ENCODE measurements at places on chromosomes 16 and 17.

GRCh38 chr17:29252101-29252791 is 5.6 kb downstream of the CRYBA1 start:
- DNase-seq, result no peak

DNA sequence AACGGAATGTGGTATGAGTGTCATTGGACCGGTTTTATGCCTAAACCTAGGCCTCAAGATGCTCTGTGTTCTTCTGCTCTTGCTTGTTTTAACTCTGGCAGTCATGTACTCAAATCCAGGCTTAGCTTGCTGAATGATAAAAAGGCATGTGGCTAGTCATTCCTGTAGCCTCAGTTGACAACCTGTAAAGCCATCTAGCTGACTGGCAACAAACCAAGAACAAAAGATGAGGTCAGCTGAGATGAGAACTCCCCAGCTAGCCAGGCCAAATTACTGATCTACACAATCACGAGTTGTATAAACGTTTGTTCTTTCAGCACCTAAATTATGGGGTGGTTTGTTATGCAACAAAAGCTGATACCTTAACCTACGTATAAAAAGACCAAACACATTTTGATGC is 1406.0 kb upstream of the CDH8 start:
- no peak for DNase-seq

DNA sequence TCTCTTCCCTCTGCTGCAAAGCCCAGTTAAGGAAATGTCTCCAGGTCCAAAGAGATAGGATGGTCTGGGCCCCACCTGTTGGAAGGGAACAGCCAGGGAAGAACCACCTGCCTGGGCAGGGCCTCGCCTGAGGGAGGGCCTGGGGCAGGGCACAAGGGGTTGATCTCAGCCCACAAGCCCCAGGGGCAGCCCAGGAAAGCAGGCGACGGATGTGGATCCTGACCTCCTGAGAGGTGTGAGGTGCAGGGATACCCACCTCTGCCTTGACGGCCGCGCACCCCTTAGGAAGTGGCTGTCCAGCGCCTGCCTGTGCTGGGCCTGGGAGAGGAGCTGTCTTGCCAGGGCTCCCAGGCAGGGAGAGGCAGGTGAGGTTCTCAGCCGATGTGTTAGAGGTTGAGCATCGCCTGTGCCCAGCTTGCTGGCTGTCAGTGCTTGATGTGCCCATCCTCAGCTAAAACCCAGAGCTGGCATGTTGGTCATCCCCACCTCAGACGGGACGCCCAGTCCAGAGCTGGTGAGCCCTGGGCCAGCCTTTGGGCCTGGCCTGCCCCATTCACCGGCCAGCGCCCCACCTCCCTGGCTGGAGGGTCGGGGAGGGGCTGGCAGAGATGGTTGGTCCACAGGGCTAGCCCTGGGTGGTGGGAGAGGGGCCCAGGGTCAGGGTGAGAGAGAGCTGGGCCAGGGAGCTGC is 434 bp downstream of the CEMP1 start:
- DNase-seq, result no peak

GRCh38 chr17:48123111-48123510 is 15.5 kb downstream of the SNX11 start:
- DNase-seq, result no peak

- DNase-seq, result no peak
Observed at GRCh38 chr17:72863526-72864211, 228.8 kb downstream of the SLC39A11 start.

DNA sequence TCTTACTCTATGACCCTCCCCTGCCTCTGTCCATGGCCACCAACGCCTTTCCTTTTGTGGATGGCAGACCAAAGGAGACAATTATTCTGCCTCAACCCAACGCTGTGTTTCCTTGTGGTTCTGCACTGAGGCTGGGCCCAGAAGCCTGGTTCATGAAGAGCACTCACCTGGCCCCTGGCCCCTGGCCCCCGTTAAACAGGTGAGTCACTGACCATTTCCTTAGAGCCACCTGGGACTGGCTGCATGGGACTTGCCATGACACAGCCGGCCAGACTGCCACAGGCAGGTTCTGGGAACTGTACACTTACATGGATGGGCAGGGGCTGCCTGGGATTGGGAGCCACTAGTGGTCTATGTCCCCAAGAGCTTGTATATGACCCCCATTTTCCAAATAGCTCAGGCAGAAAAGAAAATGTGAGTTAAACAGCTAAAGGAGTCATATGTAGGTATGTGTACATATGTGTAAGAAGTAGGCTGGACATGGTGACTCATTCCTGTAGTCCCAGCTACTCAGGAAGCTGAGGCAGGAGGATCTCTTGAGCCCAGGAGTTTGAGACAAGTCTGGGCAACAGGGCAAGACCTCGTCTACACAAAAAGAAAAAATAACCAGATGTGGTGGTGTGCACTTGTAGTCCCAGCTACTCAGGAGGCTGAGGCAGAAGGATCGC is 181.9 kb upstream of the CACNG5 start:
- no peak for DNase-seq

GRCh38 chr17:21202512-21202911 is 11.4 kb downstream of the TMEM11 start:
- DNase-seq, result no peak

DNA sequence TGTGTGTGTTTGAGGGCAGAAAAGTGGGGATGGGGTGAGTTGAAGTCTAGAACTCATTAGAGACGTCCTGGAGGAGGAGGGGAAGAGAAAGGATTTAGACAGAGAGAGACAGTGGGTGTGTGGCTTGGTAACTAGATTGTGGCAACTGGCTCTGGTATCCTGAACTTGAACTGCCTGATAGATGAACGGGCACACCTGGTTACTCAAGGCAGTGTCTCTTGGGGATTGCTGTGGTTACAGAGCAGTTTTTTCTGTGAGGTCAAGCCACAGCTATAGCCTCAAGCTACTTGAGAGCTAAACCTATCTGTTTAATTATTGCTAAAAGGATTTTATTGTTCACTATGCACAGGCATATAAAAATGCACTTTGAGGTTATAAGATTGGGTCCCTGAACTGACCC is 29.8 kb upstream of the MYH2 start:
- DNase-seq, result no peak

DNA sequence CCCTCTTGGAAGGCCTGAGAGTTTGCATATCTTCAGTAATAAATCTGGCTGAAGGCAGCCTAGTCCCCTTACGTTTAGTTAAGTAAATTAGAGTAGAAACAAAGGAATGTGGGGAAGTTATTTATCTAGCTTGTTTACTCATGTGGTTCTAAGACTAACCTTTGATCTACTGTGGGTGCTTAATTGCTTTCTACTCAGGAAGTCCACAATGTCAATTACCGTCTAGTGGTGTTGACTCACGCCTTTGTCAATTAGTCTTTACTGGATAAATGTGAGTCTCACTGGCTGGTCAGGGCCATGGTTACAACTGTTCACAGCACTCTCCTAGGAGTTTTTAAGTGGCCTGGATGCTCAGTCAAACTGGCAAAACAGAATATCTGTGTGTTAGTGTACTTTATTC is 2338.4 kb downstream of the TP53TG3F start:
- DNase-seq, result no peak

DNA sequence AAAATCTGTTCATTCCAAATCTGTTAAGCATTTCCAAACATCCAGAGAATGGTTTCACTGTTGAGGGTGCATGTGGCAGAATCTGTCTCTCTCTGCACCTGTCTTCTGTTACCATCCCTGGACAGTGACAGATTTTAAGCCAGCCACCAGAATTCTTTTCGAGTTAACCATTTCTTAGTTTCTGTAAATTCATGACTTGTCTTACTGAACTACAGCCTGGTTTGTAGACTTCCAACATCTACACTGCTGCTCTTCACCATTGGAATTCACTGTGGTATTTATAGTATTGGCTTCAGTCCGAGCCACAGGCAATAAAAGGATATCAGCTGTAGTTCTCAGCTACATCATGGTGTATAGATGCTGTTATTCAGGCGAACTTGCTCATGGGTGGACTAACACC is 47.6 kb downstream of the GOSR1 start:
- DNase-seq, result no peak

- DNase-seq, result no peak
Observed at GRCh38 chr16:58196898-58197313, 1.0 kb downstream of the CSNK2A2 start.

DNA sequence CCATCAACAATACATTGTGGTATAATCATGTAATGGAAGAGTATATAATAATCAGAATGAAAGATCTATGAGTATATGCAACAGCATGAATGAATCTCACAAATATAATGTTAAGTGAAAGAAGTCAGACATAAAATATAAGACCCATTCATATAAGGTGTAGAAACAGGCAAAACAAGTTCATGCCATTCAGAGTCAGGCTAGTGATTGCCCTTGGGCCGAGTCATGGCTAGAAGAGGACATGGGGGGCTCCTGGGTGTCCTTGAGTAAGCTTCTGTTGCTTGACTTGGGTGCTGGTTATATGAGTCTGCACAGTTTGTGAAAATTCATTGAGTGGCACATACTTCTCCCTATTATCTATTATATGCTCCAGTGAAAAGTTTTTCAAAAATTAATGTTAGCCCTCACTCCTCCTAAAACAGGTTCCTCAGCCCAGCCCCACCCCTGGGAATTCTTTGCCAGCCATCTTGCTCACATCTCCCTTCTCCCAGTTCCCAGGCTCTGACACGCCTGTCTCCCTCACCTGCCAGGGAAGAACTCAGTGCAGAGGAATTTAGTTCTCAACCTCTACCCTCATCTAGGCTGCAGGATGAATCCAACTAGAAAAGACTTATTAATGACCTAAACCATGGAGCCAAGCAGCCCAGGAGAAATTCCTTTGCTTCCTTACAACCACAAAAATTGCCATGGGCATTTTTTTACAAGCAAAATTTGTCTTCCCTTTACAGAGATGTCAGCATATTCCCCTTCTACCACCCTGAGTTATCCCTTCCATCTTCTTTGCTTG is 52.4 kb upstream of the NFAT5 start:
- no peak for DNase-seq

- DNase-seq, result no peak
Observed at GRCh38 chr17:19390951-19391350, 4.0 kb upstream of the MFAP4 start.

DNA sequence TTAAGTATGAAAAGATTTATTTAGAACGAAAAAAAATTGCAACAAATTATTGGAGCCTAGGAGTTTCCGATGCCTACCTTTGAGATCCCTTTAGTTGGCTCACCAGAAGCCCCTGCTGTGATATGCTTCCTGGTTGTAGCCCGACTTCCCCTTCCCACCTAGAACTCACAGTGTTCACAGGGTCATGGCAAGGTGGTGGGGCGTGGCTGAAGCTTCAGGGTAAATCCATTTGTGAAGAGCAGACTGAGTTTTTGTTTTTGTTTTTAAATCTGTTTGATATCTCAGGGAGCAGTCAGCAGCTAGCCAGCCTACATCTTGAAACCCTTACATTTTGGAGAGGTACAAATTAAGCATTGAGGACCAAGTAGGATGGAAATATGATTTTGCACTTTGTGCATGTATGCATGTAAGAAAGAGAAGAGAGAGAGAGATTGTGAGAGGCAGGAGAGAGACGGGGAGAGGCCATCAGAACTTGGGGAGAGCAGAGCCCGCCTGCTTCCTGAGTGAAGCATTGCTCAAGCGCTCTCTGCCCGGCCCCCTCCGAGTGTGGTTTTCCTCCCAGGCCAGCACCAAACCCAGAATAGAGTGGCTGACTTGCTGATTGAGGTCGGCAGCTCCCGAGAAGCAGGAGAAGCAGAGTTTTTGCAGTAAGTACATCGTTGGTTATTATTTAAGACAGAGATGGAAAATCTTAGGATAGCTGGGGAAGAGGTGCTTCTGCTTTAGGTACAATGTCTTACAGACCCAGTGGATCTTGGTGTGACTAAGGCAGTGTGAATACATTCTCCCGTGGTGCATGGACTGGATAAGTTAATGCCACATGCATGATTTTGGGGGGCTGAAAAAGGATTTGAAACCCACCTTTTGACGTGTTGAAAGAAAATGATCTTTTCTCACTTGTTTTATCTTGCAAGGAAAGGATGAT is 64.2 kb downstream of the SPECC1 start:
- DNase-seq, result no peak

GRCh38 chr16:52283018-52283417 is 263.9 kb downstream of the TOX3 start:
- DNase-seq, result no peak

DNA sequence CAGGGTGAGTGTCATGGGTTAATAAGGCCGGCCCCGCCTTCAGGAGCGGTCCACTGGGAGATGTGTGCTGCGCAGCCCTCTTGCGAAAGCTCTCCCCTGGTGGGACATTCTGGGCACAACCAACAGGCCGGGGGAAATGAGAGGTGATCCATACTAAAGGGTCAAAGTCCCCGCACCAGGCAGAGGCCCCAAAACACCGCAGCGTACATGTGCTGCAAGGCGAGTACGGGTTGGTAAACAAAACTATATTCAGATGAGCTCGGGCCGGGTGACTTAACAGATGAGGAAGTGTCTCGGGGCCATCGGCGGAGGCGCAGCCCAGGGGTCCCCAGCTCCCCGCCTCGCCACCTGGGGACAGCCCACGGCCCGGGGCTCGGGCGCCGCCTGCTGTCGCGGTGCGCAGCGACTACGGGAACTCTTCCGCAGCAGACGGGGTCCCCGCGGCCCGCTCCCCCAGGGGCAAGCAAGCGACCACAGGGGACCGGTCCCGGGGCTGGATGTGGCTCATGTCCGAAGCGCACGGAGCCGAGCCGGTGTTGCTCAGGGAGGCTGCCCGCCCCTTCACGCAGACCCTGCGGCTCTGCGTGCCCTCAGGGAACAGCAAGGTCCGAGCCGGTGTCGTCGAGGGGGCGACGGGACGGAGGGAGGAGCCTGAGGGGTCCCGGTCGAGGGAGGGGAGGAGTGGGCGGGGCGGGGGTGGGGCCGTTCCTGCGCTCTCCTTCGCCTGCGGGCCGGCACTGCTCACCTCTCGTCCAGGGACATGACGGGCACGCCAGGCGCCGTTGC is at the start of gene RAB37:
Gene RAB37 (plus strand): TSS at position 744 of the 786 bp plus-strand sequence. CDS start 17 bp downstream, at position 761.
- no peak for DNase-seq

- DNase-seq, result no peak
Observed at GRCh38 chr17:39183045-39183444, 14.4 kb downstream of the CACNB1 start.

Measured in cerebellar nuclear complex (tissue), 1 donor.